ENCODE measurements at places on chromosomes 5 and 9.

GRCh38 chr5:38453506-38453905, 102.9 kb downstream of the LIFR start:
- no peak for DNase-seq

DNA sequence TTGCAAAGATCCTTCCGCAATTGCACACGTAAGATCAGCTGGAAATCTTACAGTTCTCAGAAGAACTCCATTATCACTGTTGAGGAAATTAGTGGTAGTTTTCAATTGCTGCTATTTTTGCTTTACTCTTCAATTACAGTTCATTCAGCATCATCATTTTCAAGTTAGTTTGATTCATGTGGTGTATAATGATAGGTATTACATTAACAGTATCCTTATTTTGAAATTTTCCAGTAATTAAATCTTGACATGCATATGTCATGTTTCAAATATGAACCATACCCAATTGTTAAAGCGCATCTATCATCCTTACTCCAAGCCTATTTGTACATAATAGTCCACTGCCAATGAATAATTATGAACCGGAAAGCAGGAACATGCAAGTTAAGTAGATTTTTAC, 60.3 kb downstream of the NR6A1 start:
- DNase-seq = no peak

- peak; percentile 3 for DNase-seq
These were observed 152.3 kb downstream of the KDM4C start for GRCh38 chr9:6910032-6910431.

DNA sequence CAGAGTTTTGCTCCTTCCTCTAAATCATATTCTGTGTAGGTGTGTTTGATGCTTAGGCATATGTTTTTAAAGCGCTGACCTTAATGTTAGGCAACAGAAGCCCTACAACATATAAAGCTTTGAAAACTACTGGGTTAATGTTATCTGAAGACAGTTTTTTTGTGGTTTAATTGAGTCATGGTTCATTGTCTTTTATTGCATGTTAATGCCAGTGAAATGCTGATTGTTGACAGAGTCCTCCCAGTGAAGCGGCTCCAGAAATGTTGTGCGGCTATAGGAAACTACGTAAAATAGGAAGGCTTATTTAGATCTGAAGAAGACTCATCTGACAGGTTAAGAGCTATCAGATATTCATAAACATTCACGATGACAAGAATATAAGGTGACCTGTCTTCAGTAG, 424.6 kb downstream of the CCDC171 start:
- no peak for DNase-seq

Data from NCI-H1105 treated with DMSO at 0.1 percent for 48 hours (cell line).